Bone marrow (tissue), 2 donors: ENCODE measurements at places on chromosomes 6 and 20.

DNA sequence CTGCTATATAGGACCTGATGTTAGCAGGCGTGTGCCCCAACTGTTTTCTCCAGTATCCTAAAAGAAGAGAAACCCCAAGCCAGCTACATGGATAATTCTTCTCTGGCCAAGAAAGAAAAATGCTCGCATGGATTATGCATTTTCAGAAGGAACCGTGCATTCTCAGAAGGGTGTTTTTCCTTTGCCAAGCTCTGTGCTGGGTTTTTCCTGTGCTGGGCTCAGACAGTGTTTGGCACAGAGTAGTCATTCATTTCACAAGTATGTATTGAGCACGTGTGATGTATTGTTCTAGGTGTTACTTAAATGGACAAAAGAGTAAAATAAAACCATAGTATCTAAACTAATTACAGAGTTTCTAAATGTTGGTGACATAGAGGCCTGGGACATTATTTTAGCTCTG, 62.7 kb upstream of the ZNF133 start:
- DNase-seq: no peak

DNA sequence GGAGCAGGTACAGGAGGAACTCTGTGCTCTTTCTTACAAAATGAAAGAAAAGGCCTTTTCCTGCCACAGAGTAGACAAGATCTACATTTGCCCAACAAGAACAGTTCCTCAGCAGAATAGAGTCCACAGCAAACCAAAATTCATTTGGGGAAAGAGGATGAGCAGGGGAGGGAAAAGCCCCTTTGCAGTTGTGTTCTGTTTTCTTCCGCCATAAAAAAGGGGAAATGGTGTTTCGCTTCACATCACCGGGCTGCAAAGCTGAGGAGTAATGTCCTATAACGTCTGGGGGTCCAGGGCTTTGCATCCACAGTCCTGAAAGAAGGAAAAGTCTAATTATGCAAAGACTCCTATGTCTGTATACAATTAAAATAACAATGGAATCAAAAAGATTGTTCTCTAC, at the start of gene GPR31:
Gene GPR31, minus strand, starts transcription at position 118 of the 400 bp plus-strand sequence. CDS start 149 bp downstream, outside the sequence.
- DNase-seq: no peak

DNA sequence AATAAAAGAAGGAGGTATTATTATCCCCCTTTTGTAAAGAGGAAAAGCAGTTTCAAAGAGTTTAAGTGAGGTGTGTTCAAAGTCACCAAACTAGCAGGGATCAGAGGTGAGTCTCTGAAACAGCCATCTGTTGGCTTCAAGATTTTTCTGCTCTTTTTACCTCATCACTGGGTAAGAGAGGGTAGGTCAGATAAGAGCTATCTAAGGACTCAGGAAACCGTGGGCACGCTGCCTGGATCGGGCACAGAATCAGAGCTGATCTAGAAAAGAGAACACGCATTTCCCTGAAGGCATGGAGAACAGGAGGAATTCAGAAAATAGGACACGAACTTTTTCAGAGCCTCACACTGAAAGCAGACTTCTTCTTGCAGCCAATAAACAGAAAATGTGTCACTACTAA, 65.8 kb upstream of the LY86 start:
- DNase-seq: no peak

- no peak for DNase-seq
Observed at GRCh38 chr6:141488488-141488887, 644.2 kb upstream of the GJE1 start.

DNA sequence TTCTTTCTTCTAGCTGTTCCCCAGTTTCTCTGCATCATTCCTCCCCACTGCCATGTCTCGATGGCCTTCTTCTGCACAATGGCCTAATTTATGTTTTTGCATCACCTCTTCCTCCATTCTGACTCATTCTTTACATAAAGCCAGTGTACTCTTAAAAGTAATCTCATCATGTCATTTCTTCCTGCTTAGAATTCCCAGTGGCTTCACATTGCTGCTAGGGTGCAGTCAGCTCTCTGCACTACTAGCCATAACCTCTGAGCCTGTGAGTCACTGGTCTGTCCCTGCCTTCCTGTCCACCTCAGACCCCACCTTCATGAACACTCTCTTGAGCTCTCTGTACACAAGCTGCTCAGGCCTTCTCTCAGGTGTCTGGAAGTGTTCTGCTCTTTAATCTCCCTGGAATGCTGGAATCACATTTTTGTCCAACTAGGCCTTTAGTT, 24.1 kb upstream of the TRIM27 start:
- no peak for DNase-seq
